ENCODE measurements at places on chromosomes 2 and 18.

DNA sequence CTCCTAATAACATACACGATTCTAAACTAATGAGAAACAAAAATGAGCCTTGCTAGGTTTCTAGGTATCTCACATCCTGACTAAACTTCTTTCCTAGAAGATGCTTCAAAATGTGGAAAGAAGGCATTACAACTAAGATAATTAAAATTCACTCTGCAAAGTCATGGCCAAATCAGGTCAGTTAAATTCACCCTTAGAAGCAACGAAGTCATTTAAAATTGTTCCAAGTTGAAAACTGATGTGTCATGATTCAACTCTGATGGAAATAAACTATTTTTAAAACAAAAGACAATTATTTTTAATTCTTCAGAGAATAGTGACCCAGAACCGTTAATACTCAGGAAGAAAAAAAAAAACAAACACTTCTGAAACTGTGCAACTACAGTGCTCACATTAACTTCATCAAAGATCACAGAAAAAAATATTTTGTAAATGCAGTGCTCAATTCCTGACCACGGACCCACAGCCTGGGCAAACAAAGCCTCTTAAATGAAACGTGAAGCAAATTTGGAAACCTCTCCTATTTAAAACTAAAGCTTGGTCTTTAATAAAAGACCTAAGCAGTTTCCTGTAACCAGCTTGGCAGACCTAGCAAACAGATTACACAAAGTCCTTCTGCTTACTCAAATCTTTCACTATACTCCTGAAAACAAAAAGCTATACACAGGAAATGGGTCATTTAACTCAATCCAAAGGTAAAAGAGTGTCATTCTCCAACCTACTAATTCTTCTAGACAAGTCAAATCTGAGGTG, 39.0 kb downstream of the CHN1 start:
- DNase-seq, result peak; percentile 52

DNA sequence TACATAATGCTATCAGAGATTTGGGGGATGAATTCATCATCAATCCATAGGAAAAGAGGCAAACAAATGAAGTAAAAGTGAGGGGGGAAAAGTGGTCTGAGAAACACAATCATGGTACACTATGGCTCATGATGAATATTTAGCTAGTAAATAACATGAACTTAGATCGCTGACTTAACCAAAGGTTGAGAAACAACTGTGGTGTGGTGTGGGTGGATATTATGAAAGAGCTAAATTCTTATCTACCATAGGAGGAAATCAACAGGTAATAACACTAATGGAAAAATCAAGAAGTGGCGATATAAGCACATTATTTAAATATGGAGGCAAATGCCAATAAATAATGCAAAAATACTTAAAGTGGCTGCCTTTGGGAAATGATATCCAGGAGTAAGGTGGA, 12.2 kb upstream of the TPRKB start:
- no peak for DNase-seq

DNA sequence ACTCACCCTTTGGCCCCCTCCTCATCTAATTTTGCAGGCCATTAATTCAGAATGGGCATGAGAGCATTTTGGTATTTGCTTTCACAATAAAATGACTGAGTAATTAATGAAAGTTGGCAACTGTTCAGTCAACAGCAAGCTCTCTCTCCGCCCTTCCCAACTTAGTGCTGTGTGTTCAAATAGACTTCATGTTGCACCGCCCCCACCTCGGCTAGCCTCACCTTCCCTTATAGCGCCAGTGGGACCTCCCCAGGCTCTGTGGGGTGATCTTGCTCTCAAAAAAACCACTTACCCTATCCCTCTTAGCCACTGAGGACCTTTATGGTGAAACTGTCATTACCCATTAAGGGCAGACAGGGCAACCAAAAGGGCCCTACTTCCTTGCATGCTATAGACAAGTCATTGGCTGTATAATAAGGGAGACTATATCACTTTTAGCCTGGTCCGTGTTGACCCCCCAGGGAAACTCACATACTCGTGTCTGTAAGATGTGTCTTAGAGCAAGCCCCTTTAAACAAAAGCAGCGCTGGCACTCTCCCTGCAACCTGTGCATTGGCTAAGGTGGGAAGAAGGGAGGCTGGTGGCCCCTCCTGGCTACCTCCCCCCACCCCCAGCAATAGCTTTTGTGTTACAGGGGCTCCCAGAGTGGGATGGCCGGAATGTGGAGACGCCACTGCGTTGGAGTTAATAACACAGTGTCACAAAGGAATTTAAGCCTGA, 15.2 kb downstream of the EN1 start:
- DNase-seq, result no peak

DNA sequence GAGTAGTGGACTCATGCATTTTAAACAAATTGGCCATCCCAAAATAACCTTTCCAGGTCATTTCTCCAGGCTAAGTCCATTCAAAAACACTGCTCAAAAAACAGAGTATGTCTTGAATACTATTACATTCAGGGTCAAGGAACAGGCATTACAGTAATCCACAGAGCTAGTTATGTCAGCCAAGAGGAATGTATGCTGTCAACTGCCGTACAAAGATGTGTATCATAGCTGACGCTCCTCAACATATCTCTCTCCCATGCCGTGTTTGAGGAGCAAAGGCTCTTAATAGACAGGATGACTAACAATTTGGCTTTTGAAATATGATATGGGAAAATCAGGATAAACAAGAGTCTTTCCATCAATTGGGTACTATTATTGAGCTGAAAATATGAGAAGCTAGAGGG, 68.8 kb upstream of the KCTD1 start:
- peak; percentile 81 for DNase-seq

DNA sequence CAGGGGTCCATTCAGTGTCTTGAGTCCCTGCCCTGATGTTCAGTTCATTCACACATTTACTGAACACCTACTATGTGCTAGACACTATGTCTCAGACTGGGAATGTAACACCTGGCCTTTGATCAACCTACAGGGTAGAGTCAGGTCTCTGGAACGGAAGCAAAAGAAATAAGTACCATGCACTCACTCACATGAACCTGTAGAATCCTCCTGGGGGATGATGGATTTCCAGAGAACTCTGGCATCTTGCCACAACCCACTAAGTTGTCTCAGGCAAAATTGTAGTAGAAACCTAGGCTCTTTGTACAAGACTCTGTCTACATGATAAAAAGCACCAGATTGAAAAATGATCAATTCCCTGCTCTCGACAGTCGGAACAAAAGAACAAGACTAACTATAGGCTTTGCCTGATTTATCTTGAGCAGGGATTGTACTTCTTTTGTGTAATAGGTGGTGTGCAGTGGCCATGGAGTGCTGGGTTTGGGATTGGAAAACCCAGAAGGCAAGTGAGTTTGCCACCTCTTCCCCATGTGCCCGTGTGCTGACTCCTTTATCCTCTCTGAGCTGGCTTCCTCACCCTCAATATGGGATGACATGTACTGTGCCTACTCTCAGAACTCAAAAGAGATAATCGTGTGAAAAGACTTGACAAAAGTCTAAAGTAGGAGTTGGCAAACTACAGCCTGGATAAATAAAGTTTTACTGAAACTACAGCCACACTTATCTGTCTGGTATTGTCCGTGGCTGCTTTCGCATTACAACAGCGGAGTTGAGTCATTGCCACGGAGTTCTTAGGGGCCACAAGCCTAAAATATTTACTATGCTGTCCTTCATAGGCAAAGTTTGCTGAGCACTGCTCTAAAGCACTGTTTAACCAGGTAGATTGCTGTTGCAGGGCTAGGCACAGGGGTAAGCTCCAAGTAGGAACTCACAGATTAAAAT, 4.4 kb downstream of the CAPN14 start:
- peak; percentile 28 for DNase-seq

DNA sequence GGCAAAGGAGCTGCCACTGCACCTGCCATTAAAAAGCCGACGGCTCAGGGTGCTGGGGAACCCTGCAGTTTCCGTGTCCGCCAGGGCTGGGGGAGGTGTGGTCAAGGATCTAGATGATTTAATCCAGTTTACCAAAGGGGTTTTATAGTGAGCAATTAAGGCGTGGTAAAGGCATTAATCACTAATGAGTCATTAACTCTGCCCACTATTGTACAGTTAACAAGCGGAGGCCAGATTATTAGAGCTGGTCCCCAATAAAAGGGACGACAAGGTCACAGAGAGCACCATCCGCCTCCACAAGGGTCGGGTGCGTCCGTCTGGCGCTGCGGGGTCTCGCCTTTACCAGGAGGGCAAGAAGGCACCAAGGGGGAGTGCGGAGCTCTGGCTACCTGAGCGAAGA, 9.6 kb downstream of the RAX start:
- DNase-seq, result no peak

DNA sequence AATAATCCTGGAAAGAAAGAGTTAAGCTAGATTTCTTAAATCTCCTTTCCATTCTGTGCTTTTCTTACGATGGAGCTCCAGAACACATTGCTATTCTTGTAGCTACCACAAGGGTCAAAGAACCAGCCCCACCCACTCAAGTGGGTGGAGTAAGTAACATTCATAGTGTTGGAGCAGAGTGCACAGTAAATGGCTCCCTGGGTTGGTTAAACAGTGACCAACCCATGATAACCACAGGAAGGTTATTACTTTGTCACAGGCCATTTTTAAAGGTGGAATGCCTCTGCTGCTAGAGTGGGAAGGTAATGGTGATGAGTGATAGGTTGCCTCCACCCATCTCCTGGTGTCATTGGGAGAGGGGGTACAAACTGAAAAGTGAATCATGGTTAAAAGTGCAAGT, 13.9 kb downstream of the ARPC2 start:
- DNase-seq, result peak; percentile 43

GRCh38 chr2:199195927-199196502, 261.7 kb downstream of the SATB2 start:
- DNase-seq, result no peak

DNA sequence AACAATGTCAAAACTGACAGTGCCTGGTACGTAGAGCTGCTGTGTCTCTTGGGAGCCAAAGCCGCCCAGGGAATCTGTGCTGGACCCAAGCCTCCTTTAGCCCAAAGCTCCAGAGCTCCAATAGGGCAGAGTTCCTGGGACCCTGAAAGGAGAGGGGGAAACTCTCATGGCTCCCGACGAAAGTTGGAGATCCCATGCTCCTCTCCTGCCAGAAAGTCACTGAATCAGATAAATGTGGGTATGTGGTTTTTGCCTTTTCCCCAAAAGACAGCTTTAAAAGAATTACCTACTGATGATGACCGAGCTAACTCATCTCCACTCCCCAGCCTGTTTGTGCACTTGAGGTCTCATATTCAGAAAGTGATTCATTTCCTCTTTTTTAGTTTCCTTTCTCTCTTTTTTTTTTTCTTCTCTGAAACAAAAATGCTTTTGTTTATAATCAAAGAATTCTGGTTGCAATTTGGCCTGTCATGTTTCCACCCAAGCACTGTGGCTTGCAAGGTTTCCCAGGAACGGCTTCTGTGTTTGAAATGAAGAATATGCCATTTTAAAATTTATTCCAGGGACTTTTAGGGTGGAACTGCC, 14.1 kb upstream of the PMAIP1 start:
- peak; percentile 82 for DNase-seq

GRCh38 chr2:1990724-1991123, 246.4 kb upstream of the PXDN start:
- DNase-seq, result peak; percentile 14

GRCh38 chr2:175461839-175462238, 280.3 kb upstream of the ATP5MC3 start:
- DNase-seq, result no peak

DNA sequence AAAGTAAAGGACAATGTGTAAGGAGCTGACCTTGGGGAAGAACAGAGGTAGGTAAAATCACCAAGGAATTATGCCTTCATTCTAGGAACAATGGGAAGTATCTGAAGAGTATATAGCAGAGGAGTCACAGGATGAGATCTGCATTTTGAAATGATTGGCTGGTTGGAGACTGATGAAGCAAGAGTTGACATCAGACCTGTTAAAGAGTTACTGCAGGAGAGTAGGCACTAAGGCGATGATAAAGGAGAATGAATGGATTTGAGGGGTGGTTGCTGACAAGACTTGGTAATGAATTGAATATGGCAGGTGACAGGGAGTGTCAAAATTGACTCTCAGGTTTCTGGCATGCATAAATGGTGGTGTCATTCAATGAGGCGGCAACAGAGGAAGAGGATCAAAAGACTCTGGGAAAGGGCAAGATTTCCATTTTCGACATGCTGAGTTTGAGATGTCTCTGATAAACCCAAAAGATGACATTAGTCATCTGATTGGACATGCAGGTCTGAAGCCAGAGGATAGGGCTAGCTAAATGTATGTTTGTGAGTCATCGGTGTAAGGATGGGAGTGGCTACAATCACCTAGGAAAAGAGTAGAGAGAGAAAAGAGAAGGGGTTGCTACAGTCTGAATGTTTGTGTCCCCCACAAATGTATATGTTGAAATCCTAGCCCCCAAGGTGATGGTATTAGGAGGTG, 236.5 kb downstream of the DYM start:
- DNase-seq, result no peak

DNA sequence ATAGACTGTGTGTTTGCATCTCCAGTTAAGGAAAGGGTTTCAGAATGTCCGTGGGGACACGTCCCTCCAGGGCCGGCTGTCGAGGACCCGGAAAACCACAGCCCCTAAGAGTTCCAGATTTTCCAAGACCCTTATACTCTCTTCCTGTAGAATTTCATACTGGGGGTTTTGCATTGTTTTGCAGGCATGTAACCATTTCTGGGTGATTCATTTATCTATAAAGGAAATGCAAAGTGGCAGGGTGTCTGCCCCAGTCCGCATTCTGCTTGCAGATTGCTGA, 8.5 kb downstream of the SP9 start:
- DNase-seq, result no peak

GRCh38 chr2:42064417-42064942, 16.7 kb downstream of the PKDCC start:
- DNase-seq, result peak; percentile 66

- DNase-seq, result no peak
Measured at GRCh38 chr2:118633371-118634018, 214.0 kb downstream of the EN1 start.

DNA sequence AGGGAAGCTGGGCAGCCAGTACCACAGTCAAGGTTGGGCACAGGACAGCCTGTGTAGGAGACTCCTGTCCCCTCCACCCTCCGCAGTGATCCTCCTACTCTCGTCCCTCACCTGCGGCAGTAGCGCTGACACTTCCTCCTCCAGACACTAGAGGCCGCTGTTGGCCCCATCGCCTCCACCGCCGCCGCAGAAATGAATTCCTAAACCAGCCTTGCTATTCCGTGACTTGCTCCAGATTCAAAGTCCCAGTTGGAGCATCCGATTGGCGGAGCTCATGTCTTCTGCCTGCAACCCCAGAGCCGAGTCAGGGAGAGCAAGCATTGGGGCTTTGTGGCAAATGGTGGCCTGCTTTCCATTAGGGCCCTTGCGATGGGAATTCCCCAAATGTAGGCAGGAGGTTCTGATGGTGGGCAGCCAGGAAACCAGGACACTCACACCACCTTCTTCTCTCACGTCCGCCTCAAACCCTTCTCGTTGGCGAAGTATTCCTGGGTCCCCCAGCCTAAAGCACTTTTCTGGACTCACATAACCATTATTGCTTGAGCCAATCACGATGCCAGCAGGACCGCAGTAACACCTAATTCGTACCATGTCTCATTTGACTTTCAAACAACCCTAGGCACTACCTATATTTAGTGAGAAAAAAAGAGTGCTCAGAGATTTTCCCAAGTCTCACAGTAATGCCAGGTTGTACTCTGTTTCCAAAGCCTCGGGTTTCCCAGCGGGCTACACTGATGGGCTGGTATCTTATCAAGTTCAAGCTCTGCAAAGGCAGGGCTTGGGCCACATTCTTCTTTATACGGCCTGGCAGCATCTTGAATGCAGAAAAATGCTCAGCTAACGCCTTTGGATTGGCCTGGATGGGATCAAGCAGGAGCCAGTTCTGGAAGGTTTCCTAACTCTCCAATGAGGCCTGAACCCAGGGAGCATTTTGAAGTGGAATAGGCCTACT, 1.2 kb upstream of the DNAJB2 start:
- DNase-seq, result peak; percentile 82

Measured in fibroblast of pulmonary artery (primary cell).